CD4-positive, alpha-beta T cell treated with Interleukin-10 for 1 hour (primary cell): ENCODE measurements at places on chromosomes 1 and 21.
A peak's percentile ranks its signal among the peaks of the same experiment; 100 is the strongest.

DNA sequence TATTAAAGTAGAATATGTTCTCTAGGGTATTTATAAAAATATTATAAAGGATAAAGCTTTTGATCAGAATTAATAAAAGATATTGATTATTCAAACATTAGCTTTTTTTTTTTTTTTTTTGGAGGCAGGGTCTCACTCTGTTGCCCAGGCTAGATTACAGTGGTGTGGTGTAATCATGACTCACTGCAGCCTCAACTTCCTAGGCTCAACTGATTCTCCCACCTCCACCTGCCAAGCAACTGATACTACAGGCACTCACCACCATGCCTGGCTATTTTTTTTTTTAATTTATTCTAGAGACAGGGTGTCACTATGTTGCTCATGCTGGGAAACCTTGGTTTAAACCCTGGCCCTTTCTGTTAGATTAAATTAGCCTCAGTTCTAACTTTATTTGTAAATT lies 188.3 kb downstream of the CLEC20A start:
- DNase-seq: no peak

DNA sequence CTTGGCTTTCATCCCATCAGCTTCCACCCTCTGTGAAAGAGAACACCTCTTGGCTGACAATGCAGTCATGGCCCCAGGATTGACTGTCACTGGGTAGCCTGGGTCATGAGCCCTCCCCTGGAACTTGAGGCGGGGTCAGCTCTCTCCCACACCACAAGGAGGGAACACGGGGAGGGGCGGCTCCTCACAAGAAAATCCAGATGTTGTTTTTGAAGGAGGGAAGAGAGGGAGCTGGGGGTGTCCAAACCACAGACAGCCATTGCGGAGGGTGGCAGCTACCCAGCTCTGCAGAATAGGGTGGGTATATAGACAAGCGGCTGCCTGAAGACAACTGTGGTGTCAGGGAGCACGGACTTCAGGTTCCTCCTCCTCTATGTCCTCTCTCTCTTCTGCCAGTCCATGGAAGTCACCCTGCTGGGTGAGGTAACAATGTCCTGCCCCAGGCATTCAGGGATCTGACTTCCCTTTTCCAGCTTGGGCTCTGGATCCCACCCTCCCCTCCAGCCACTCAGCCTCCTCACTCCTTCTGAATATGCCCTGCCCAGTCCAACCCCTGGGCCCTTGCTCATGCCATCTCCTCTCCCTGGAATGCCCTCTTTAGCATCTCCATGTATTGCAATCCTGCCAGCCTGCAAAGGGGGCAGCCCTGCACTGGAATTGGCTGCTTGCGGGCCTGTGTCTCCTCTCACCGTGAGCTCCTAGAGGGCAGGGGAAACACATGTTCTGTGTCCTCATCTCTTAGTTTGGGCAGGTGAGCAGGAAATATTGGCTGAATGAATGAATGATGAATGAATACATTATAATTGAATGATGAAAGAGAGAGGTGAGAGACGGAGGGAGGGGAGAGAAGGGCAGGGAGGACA lies 60.9 kb upstream of the RUNX3 start:
- peak; percentile 32 for DNase-seq

GRCh38 chr1:232417636-232418248 lies 212.2 kb downstream of the SIPA1L2 start:
- no peak for DNase-seq

DNA sequence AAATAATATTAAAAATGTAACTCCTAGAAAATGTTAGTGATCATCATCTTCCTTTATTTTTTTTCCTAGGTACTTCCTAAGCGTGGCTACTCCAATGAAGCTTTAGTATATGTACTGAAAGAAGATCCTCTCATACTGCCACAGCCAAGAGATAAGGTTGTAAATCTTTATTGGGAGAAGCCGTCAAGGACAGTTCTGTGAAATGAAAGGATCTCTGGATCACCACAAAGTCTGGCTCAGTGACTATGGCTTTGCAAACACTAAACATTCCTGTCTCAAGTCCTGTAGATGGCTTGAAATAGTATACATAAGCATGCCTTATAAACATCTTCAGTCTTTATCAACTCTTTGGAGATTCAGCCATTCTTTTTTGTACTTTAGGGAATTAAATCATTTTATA lies 61.2 kb upstream of the DPH5 start:
- DNase-seq: no peak

- DNase-seq: no peak
Observed at GRCh38 chr1:198577444-198577843, 37.0 kb upstream of the ATP6V1G3 start.

DNA sequence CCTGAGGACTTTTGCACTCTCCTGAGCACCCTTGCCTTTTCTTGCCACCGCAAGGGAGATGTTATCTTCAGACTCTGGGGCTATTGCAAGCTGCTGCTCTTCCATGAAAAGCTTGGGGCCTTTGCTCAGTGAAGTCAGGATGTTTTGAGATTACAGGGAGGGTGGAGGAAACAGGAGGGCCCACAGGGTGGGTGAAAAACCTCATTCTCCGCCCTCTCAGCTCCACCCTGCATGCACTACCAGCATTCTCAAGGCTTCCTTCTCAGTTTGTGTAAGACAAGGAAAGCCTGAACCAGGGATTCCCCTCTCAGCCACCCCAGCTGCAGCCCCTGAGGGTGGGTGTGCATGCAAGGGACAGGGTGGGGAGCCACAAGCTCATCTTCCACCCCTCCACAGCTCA lies 25.8 kb upstream of the ZNF648 start:
- peak; percentile 17 for DNase-seq

GRCh38 chr1:150545486-150546032 lies 3.6 kb upstream of the ADAMTSL4 start:
- DNase-seq: no peak

- DNase-seq: no peak
Observed at GRCh38 chr1:30842697-30843354, 65.7 kb downstream of the SDC3 start.

GRCh38 chr21:39774227-39774626 lies 29.2 kb downstream of the IGSF5 start:
- no peak for DNase-seq

GRCh38 chr1:34331020-34331926 lies 154.6 kb downstream of the C1orf94 start:
- no peak for DNase-seq

DNA sequence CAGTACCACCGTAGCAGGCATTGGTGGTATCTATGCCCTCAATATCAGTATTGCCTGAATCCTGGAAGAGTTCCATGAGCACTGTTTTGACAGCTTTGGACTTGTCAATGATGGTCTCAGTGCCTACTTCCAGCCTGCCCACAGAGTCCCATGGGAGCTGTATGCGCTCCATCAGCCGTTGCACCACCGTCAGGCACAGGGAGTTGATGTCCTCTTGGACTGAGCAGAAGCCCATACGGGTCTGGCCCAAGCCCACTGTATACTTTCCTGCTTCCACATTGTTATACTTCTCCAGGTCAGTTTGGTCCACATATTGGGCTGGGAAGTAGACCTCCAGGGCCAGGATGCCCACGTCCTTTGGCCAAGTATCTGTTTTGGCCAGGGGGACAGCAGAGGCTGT lies 4.5 kb downstream of the HMGCS2 start:
- no peak for DNase-seq

DNA sequence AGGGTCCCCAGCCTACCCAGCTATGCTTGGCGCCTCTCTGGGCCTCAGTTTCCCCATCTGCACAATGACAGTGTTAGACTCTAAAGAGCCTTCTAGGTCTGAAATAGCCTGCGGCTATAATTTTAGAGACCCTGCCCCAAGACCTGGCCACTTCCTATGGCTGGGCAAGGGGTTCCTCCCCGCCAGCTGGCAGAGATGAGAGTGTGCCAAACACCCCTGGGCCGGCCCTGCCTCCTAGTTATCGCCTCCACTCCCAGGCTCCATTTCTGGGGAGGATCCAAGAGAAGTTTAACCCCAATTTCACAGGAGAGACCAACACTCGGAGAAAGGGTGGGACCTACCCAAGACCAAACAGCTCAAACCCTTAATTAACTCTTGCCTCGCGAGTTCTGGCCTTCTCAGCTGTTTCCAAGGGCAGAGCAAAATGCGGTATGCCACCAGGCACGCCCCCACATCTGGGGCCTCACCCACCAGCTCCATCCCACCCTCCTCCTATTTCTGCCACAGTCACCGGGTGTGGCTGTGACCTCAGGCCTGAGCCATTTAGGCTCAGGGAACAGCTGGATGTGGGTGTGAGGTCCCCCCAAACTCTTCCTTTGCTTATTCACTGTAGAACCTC lies 35.7 kb downstream of the TTC39A start:
- no peak for DNase-seq

- DNase-seq: no peak
Observed at GRCh38 chr1:204384636-204385352, 25.1 kb upstream of the PLEKHA6 start.

DNA sequence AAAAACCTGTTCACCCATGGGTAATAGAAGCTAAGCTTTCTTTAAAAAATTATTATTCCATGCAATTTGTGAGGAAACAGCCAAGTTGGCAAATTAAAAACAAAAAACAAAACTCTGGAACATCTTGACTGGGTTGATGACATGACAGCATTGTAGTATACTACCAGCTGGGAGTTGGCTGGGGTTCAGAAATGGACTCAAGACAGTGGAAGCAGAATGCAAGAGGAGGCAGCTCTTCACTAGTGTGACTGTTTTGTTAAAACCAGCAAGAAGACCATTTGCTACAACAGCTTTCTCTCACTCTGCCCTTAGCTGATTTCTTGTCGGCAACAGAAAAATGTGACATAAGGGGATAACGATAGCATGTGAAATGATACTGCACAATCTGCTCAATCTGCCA lies 1298.9 kb upstream of the ADGRL4 start:
- DNase-seq: no peak

GRCh38 chr1:218349348-218350034 lies 4.4 kb downstream of the TGFB2 start:
- no peak for DNase-seq

DNA sequence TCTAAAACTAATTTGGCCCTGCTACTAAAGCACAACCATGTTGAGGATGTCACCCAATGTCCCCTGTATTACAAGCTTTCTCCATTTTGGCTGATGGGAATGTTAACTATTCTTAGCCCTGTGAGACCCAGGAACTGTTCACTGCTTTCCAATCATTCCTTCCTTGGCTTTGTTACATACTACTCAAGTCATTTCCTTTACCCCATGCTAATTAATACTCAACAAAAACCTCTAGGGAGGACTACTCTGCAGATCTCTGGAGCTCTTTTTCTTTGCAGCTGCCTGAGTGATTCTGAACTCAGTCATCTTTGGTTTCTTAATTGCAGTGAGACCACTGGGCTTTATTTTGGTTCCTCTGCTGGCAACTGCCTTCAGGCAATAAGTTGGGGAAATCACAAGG lies 23.3 kb upstream of the RPE65 start:
- DNase-seq: no peak
